CD14-positive monocyte (primary cell): ENCODE measurements at places on chromosomes 13 and 19. TPM values are rescaled to one million over a fixed set of nuclear protein-coding genes. Genes with fewer than 3 reads are reported as not detected.

The CACNG6 gene
- polyA plus RNA-seq = 0.18 TPM

The ONECUT3 gene
- polyA plus RNA-seq = not detected in 2 replicates

The COL5A3 gene
- not detected in 2 replicates for polyA plus RNA-seq

The SBK3 gene
- polyA plus RNA-seq = not detected in 2 replicates

The TMEM59L gene
- polyA plus RNA-seq = not detected

The TMPRSS9 gene
- not detected for polyA plus RNA-seq

The NLRP11 gene
- polyA plus RNA-seq = not detected

The NPAS1 gene
- not detected in 2 replicates for polyA plus RNA-seq

The C19orf18 gene
- polyA plus RNA-seq = not detected

The PRR22 gene
- 0.15 TPM for polyA plus RNA-seq

DNA sequence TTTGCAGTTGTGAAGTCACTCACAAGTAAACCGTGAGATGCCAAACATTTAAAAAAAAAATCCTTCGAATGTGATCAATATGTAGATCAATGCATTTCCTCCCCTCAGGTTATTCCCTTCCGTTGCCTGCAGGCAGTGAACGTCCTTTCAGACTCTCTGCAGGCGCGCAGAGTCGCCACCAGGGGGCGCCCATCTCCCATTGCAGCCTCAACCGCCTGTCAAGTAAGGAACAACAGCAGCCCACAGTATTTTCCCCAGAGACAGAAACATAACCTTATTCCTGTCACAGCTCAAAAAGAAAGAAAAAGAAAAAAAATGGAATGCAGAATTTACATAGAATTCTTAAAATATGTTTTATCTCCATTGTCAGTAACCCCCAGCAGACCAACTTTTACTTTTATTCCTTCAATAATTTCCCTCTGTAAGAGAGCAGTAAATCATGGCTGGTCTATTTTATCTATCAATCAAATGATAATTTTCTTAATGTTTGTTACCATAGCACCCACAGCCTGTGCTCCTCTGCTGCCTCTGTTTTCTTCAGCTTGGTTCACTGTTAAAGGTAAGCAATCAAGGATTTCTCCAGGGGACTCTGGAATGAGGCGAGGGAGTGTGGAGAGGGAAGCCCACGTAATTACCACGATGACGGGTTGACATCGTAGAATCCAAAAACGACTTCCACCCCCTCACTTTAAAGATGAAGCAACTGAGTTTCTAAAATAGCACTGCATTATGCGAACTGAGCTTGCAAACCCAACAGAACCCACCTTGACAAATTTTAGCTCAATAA is 637.6 kb upstream of the ARGLU1 start:
- DNase-seq = peak; percentile 8

GRCh38 chr13:43676320-43676719 is 110.5 kb downstream of the ENOX1 start:
- DNase-seq = no peak

DNA sequence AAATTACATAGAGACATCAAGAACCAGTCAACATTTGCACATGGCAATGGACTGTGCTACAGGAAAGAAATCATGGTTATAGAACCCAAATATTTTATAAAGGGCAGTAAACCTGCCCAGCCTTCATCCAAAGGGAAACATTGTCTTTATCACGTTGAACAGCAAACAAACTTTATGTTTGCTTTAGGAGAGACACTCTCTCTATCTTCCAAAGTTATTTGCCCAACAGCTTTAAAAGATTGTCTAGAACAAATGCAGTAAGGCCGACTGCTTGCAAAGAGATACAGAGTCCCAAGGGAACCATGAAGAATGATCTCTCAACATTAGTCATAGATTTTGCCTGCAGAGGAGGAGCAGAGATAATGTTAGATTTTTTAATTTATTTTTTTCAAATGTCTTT is 1323.5 kb upstream of the SLC10A2 start:
- no peak for DNase-seq

- no peak for DNase-seq
These were observed 11.3 kb downstream of the ELAVL1 start for GRCh38 chr19:7994114-7994513.

- DNase-seq = no peak
These were observed 80.3 kb upstream of the OXGR1 start for GRCh38 chr13:97074618-97075017.

DNA sequence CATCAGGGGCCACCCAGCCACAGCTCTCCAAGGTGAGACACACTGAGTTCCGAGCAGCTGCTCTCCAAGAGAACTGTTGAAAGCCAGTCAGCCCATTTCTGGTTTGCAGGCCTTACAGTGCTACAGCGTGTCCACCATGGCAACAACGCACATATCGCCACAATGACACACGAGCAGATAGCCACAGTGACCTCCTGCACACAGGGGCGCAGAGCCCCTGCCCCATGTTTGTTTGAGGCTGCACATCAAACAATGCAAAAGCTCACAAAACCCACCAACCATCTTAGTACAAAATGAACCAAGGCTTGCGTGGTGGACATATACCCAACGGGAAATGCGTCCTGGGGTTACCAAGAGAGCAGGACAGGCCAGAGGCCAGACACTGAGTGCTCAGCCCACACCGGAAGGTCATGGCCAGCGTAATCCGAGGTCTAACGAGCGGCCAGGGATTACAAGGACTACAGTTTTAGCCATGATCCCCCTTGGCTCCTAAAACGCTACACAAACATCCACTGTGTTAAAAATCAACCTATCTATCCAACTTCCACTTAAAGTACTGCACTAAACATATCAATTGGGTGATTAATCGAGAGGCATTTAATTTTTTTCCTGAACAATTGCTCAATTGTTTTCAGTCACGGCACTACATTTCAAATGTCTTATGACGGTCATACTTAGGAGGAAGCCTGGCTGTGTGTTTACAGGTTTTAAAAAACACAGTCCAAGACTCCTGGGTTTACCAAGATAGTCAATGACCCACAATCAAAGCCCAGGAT is 56.0 kb downstream of the STK24 start:
- DNase-seq = no peak

DNA sequence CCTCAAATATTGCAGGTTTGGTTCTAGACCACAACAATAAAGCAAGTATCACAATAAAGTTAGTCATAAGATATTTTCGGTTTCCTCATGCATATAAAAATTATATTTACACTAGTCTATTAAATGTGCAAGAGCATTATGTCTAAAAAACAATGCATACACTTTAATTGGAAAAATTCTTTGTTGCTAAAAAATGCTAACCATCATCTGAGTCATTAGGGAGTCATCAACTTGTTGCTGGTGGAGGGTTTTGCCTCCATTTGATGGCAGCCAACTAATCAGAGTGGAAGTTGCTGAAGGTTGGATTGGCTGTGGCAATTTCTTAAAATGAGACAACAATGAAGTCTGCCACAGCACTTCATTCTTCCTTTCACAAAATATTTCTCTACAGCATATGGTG is 422.3 kb upstream of the GPC6 start:
- no peak for DNase-seq

- no peak for DNase-seq
These were observed 207.5 kb downstream of the ENOX1 start for GRCh38 chr13:43579321-43579720.

GRCh38 chr19:44624840-44625354 is 11.5 kb downstream of the IGSF23 start:
- no peak for DNase-seq

DNA sequence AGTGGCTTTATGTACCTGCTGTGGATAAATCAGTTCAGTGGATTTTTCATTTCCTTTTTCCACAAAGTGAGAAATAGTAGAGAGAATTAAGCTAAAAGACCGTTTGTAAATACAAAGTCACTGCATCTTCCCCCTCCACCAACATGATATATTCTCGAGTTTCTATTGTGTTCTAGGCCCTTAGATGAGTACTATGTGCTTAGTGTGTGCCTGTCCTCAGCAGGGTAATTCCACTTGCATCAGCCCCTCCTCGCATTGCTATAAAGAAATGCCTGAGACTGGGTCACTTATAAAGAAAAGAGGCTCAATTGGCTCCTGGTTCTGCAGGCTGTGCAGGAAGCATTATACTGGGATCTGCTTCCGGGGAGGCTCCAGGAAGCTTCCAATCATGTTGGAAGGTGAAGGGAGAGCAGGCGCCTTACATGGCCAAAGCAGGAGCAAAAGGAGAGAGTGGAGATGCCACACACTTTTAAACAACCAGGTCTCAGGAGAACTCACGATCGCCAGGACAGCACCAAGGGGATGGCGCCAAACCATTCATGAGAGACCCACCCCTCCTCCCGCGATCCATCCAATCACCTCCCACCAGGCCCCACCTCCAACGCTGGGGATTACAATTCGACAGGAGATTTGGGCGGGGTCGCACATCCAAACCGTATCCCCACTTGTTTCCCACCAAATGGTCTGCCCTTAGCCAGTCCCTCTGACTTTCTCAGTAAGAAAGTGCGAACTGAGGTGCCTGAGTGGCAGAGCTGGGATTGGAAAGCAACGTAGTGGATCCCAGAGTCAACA is 102.3 kb upstream of the ABCC4 start:
- DNase-seq = no peak

- DNase-seq = no peak
These were observed 1.1 kb upstream of the MAST1 start for GRCh38 chr19:12837225-12837624.

GRCh38 chr19:5676105-5676771 is 4.1 kb downstream of the MICOS13 start:
- DNase-seq = no peak

GRCh38 chr19:19434483-19435045 is 29.1 kb downstream of the GATAD2A start:
- DNase-seq = no peak

- no peak for DNase-seq
These were observed 4.3 kb downstream of the CTU1 start for GRCh38 chr19:51103926-51104341.

- no peak for DNase-seq
These were observed 53.5 kb upstream of the ZNF507 start for GRCh38 chr19:32291876-32292275.

GRCh38 chr13:83377491-83377890 is 504.8 kb downstream of the SLITRK1 start:
- no peak for DNase-seq

DNA sequence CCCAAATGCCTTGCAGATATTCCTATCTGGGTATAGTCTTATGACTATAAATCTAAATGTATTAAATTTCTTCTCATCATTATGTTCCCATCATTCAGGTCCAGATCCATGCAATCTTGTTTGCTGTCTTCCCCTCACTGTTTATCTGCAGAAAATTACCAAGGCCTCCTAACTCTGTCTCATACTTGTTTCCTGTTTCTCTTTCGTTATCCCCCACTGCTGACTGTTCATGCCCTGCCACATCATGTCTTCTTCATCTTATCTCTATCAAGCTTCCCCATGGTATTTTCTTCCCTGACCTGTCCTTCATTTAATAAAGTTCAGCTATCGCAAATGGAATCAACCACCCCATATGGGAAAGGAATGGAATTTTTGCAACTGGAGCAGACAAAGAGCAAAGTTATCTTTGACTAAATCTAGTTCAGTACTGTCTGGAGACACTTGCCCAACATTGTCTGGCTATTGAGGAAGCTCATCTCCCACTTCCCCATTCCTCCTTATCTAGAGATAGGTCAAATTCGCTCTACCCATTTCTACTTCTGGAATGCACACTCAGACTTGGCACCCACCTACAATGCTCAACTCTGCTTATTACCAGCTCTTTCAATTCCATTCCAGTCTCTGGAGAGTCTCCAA is 1358.1 kb downstream of the EFNB2 start:
- peak; percentile 63 for DNase-seq

GRCh38 chr19:2462635-2463421 is 6.1 kb upstream of the LMNB2 start:
- DNase-seq = no peak

- peak; percentile 44 for DNase-seq
These were observed 1.1 kb downstream of the KIR3DL2 start for GRCh38 chr19:54851353-54851752.

- peak; percentile 79 for DNase-seq
These were observed 5.9 kb downstream of the BORCS8 start for GRCh38 chr19:19185853-19186740.

DNA sequence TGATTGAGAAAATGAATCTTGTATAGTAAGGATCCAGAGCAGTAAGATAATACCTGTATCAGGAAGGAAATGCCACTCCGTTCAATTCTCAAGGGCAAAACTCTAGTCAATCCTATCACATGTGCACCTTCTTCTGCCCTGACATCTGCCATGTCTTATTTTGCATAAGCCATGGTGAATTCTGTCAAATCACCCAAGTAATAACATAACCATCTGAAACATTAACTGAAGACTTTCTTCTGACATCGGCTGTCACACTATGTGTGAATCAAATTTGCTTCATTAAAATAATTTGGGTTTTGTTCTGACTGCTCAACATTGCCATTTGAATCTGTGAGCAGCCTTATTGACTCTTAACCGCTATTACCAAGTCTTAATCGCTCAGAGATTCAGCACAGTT is 91.2 kb downstream of the PCDH9 start:
- DNase-seq = no peak

GRCh38 chr19:4859697-4860096 is 7.8 kb downstream of the PLIN3 start:
- no peak for DNase-seq

DNA sequence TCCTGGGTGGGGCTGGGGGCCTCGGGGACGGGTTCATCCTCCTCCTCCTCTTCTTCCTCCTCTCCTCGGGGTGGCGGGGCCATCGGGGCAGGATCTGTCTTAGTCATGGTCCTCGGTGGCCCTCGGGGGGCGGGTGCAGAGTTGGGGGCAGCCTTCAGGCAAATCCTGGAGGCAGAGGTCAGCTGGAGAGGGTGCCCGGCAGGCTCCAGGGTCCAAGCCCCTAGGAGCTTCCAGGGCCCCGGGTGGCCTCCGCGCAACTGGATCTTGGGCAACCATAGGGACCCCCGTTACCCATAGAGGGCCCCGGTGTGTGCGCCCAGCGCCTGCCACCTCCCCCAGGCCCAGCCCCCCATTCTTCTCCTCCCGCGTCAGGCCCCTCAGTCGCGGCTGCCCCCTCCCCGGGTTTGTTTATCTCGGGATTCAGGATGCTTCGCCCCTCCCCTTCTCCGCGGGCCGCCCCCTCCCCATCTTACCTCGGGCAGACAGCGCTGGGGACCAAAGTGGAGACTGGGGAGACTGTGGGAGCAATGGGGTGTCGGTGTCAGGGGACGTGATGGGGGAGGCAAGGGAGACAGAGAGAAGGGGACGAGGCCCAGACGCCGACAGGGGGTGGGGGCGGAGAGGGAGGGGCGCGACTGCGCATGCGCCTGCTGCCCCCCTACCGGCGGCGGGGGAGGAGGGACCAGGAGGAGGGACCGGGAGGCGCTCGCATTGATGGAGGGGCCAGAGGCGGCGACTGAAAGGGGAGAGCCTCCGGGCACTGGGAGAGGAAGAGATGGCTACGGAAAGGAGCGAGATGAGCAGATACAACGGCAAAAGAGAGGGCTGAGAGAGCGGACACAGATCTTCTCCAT is at the start of gene CLIP3:
Gene CLIP3, minus strand, starts transcription at position 623 of the 854 bp plus-strand sequence. Its CDS starts 516 bp downstream, at position 107.
- DNase-seq = no peak

DNA sequence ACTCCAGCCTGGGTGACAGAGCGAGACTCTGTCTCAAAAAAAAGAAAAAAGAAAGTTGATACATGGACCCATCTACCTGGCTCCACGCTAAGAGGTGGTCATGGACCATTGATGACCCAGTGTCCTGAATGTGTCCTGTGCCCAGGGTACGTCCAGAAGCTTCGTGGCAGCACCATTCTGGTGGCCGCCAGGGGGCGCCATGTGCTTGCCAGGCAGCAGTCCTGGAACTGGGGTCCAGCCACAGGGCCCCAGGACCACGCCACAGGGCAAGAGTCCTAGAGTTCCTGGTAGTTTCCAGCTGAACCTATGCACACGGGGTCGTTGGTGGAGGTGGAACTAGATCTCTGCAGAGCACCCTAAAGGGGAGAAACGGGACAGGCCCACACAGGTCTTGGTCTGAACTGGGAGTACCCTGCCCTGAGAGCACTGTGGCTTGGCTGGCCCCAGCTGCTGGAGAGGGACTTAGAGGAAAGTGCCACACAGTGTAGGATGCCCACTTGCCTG is 19.9 kb upstream of the FBXO27 start:
- peak; percentile 46 for DNase-seq
